ENCODE measurements at places on chromosomes 16 and 17.

DNA sequence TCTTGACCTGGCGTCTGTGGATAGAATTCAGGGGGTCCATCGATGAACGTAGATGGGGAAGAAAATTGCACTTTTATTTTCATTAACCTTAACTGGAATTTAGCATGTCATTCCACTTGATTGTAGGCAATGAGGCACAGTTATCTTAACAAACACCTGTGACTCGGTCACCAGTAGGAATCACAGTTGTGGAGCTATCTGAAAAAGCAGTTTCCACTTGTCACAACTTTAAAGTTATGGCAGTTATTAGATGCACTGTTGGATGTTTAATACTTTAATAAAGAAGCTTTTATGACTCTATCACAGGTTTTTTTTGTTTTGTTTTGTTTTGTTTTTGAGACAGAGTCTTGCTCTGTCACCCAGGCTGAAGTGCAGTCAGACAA is 83.7 kb upstream of the LGALS9 start:
- DNase-seq, result no peak

GRCh38 chr17:28892024-28892423 is 5.5 kb downstream of the FLOT2 start:
- DNase-seq, result no peak

DNA sequence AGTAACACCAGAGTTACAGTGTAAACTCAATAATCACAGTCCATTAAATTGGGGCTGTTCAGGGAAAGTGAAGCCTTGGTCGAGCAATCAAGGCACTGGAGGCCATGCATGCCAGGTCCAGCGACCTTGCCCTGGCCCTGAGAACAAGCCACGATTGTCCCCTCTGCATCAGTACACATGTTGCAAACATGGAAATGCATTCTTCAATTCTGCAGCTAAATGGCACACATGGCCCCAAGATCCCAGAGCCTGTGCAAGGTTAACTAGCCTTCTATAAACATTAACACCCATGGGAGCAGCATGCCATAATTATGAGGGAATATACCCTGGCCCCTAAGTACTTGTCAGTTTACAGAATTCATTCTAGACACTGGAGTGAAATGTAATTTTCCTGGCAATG is 204.7 kb downstream of the HS3ST3B1 start:
- DNase-seq, result no peak

DNA sequence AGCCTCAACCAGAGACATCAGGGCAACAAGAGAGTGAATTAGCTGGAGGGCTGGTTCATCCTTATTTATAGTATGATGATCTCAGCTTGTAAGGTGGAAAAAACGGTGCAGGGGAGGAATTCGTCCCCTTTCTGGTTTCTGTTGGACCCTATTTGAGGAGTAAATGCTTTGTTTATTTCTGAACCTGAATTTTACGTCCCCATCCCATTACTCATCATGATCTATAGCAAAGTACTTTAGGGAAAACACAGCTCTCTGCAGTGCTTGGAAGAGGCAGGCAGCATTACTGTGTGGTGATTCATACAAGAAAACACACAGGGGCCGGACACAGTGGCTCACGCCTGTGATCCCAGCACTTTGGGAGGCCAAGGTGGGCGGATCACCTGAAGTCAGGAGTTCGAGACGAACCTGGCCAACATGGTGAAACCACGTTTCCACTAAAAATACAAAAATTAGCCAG is 8.0 kb upstream of the VAT1L start:
- no peak for DNase-seq

DNA sequence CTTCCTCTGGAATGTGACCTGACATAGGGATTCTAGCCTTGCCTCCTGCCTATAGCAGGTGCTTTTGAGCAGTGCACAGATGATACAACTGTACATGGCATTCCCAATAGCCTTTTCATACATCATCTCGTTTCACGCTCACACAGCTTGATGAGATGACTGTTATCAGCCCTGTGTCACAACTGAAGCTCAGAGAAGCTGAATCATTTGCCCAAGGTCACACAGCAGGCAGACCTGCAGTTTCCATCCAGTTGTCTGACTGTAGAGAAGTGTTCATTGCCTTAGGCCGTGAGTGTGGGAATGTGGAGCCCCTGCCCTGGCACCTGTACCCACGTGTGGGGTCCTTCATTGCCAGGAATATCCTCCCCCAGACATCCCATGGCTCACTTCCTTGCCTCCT is 20.1 kb downstream of the WFDC1 start:
- DNase-seq, result no peak
